Aorta (tissue), 5 donors: ENCODE measurements at places on chromosomes 6 and 20.

DNA sequence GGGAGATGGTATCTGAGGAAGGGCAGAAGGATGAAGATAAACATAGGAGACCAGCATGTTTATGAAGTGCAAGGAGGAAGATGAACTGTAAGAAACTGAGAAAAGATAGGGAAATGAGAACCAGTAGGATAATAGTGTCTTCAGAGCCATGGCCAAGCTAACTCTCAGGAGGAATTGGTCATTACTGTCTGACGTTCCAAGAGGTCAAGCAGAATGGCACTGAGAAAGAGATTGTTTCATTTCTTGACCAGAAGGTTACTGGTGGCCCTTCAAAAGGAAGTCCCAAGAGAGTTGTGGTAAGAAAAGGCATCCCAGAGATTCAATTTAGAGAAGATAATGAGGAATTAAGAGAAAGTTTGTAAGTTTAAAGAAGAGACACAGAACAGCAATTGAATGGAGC is 47.5 kb downstream of the EYA4 start:
- DNase-seq: no peak

- no peak for DNase-seq
These were observed 34.5 kb upstream of the CST7 start for GRCh38 chr20:24914388-24915241.

GRCh38 chr6:31621991-31622390 is 1.5 kb downstream of the PRRC2A start:
- no peak for DNase-seq

GRCh38 chr6:30396833-30397479 is 52.0 kb downstream of the RPP21 start:
- DNase-seq: peak; percentile 96
